ENCODE measurements at places on chromosomes 3 and 15. TPM values are rescaled to one million over a fixed set of nuclear protein-coding genes. Genes with fewer than 3 reads are reported as not detected.

PPARG gene
- 37.8 TPM for total RNA-seq

DNASE1L3 gene
- 2.0 TPM for total RNA-seq

HIGD1A gene
- 71.4 TPM for total RNA-seq

PPP1R14D gene
- not detected for total RNA-seq

TMIE gene
- 0.76 TPM for total RNA-seq

ARGFX gene
- total RNA-seq, result not detected

AHSG gene
- total RNA-seq, result not detected

MASP1 gene
- 6.3 TPM for total RNA-seq

GRCh38 chr3:183220828-183221227, 32.2 kb upstream of the B3GNT5 start:
- DNase-seq, result no peak

- DNase-seq, result no peak
Measured at GRCh38 chr15:59567324-59567723, 44.3 kb upstream of the GCNT3 start.

- no peak for DNase-seq
Measured at GRCh38 chr15:77695961-77696582, 63.4 kb upstream of the LINGO1 start.

DNA sequence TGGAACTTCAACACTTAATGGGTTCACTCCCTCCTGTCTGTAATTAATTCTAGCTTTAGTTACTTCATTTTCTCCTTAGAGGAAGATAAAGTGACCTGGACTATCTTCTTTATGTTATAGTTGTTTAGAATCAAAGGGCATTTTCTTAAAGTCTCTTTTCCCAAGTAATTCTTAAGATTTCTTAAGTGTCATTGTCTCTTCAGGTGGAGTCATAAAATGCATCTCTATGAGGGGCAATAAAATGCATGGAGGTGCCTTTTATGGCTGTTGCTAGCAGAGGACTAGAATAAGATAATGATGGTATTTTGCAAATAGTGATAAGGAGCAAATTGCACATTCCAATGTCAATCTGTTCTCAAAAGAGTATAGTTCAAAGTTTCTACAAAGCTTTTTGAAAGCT, 34.5 kb downstream of the CNTN4 start:
- DNase-seq, result no peak

GRCh38 chr3:129211772-129212171, 28.1 kb upstream of the CNBP start:
- DNase-seq, result peak; percentile 80

GRCh38 chr3:183430325-183430957, 2.0 kb upstream of the MCF2L2 start:
- DNase-seq, result no peak

GRCh38 chr3:38563886-38564270, 67.7 kb downstream of the EXOG start:
- DNase-seq, result peak; percentile 19

Data from sciatic nerve (tissue), 2 donors.